NCI-H2227 treated with DMSO at 0.1 percent for 48 hours (cell line): ENCODE measurements at places on chromosomes 2 and 18.
A peak's percentile ranks its signal among the peaks of the same experiment; 100 is the strongest.

DNA sequence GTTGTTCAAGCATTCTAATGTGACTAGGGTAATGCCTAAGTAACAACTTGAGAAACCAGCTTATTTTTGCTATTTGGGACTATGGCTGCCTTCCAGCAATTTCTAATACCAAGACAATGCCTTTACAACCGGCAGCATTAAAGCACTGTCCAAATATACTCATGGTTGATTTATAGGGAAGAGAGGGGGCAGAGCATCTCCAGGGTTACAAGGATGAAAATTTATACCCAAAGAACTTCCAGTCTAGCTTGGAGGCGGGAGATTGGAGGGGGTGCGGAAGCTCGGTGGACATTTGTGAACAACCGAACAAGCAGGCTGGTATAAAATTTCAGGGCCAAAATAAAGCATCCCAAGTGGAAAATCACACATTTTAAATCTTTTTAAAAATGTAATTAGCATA is 294.9 kb upstream of the STON1 start:
- no peak for DNase-seq

GRCh38 chr2:168138901-168139300 is 108.5 kb downstream of the STK39 start:
- no peak for DNase-seq

DNA sequence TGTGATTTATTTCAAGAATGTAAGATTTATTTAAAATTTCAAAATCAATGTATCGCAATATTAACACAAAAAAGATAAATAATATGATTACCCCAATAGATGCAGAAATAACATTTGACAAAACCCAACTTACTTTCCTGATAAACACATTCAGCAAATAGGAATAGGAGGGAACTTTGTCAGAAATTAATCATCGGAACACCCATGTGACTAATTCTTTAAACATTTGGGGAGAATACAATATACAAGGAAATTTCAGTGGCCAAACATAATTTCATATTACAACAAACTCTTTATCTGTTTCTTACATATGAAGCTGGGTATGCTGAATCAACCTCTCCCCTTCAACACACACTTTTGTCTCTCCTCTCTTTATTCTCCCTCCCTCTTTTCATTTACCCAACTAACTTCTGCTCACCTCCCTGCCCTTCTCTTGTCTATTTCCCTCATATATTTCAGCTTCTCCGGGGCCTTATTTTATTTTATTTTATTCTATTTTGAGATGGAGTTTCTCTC is 309.6 kb upstream of the CNTNAP5 start:
- no peak for DNase-seq

- DNase-seq: peak; percentile 58
Measured at GRCh38 chr2:170217778-170218251, 39.9 kb downstream of the MYO3B start.

DNA sequence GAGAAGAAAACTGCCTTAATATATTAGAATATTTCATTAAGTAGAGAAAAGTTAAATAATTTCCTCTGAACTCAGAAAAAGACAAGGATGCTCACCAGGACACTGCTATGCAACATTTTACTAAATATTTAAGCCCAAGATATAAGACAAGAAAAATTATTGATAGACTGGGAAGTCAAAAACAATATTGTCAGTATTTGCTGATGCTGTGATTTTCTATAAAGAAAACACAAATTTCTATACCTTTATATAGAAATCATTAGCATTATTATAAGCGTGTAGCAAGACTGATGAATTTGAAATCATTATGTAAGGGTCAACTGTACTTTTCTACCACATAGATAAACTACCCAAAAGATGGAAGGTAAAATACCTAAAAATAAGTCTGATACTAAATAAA is 451.0 kb downstream of the RNF144A start:
- DNase-seq: no peak

DNA sequence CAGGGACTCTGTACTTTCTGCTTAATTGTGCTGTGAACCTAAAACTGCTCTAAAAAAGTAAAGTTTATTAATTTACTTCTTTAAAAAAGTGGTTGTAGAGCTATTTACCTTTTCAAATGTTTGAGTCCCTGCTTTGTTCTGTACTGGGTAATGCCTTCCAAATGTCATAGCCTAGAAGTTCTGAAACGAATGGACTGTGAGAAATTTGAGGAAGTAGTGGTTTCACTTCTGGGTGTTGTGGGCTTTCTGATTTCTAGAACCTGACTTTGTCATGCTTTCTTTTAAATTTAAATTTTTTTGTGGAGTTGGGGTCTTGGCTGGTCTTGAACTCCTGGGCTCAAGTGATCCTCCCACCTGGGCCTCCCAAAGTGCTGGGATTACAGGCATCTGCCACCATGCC is 44.6 kb downstream of the SMAD4 start:
- DNase-seq: no peak

DNA sequence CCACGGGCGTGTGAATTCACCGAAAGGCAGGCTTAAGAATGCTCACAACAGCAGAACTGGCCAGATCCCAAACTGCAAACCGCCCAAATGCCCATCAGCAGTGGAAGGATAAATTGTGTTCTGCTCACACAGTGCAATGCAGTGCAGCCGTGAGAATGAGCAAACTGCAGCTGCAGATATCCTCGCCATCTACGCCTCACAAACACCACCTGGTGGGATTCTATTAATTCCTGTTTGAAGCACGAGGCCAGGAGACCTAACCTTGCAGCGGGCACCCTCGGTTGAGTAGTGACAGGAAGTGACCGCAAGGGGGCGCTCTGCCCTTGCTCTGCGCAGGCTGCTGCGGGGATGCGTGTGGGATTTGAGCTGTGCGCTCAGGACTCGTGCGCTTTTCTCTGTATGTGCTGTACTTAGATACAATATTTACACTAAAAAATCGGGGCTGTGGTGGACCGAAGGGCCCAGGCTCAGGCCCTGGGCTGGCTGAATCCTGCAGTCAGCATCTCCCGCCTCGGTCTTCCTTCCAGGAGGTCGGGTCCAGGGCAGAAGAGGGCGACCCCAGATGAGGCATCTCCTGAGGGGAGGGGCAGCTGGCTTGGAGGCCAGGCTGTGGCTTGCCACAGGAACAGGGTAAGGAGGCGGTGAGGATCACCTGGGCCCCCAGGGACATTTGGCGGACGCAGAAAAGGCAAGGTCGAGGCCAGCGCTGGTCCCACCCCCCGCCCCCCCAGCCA is 19.8 kb upstream of the PDIA6 start:
- DNase-seq: peak; percentile 84

- DNase-seq: no peak
Measured at GRCh38 chr2:117760916-117761315, 53.6 kb upstream of the DDX18 start.

DNA sequence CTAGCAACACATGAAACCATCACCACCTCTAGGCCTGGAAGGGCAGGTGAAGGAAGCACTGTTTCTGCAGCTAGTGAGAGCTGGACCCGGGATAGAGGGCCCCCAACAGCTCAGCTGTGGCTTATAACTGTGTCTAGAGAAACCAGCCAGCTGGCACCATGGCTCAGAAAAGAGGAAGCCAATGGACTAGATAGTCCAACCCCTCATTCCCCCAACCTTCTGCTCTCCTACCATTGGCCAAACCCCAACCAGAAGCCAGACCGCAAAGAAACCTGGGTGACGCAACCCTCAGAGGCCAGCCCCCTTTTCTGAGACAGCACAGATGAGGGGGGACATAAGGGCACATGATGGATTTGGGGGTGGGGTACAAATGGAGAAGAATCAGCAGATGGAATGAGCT is 24.3 kb downstream of the SMYD1 start:
- no peak for DNase-seq

- no peak for DNase-seq
Measured at GRCh38 chr2:85189606-85190270, 56.5 kb downstream of the TCF7L1 start.

DNA sequence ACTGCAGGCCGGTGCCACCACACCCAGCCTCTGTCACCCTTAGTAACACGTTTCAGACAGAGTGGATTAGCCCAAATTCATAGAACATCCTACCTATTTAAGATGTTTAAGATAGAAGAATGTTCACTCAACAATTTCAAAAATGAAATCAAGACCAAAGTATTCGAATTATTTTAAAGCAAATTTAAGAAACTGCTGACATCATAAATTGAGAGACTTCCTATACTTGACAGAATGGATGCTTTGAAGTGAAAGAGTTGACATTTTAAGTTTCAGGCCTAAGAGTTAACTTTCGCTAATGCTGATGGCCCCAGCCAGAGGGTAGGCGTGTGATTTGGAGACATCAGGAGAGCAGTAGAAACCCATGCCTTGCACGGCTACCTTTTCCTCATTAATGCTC is 271.9 kb downstream of the SS18 start:
- DNase-seq: no peak

DNA sequence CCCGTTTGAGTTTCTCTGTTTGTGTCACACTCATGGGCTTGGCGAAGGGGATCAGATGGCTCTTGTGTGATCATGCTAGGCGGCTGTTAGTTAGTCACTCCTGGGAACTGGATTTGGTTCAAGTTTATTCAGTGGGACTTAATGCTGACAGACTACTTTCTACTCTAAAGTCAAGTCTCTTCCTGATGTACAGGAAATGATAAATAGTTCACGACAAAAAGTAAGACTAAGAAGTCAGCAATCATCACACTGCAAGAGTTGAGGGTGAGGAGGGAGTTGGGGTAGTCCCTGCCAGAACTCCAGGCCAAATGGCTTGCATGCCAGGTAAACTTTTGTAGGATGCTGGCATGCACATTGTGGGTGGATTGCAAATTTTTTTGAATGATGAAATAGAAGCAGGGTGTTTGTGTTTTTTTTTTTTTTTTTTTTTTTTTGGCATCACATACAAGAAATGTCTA is 25.1 kb upstream of the CCL20 start:
- no peak for DNase-seq

GRCh38 chr2:25926984-25927756 is 48.9 kb upstream of the ASXL2 start:
- DNase-seq: no peak

- DNase-seq: no peak
Measured at GRCh38 chr2:214651451-214651850, 158.0 kb downstream of the BARD1 start.

GRCh38 chr2:105249181-105249580 is 7.6 kb downstream of the GPR45 start:
- DNase-seq: no peak

GRCh38 chr18:41751652-41752051 is 203.4 kb upstream of the PIK3C3 start:
- DNase-seq: no peak

DNA sequence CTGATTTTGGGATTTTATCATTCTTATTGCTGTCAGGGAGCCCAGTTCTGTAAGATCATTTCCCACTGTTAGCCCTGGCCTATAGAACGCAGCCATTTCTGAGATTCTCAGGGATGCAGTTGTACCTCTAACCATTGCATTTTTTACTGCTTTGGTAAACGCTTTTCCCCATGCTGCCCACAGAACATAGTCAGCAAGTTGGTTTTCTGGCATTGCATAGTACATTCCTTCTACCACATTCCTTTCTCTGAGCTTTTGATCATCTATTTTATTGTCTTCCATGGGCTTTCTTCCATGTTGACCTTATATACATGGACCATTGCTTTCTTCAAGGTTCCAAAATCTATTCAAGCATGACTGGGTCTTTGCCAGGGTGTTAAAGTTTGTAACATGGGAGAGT is 86.8 kb upstream of the ST6GAL2 start:
- no peak for DNase-seq

- DNase-seq: no peak
Measured at GRCh38 chr2:1489486-1489885, 76.2 kb downstream of the TPO start.

DNA sequence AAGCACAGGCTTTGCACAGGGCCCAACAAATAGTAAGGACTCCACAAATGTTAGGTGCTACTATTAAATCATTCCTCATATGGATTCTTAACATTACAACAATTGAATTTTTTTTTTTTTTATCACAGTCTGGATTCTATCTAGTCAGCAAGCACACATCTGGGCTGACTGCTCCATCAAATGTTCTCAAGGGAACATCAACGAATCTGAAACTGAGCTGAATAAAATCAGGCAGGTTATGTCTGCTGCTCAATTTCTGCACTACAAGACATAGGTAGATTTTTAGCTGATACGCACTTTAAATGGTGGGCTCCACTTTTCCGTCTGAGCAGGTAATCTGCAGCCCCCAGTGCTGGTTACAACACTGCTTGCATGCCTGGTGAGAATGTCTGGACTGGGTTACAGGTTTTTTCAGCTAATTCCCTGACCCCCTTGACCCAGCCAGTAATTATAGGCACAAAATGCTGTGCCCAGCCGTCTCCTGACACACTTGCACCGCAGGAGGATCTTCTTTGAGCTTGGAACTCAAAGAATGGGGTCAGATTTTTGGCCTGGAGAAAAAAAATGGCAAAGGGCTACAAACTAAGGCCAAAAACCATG is 44.6 kb downstream of the ADD2 start:
- no peak for DNase-seq

GRCh38 chr2:176268976-176269318 is 295 bp upstream of the MTX2 start:
- no peak for DNase-seq

GRCh38 chr2:3100386-3100785 is 277.2 kb downstream of the EIPR1 start:
- DNase-seq: no peak

DNA sequence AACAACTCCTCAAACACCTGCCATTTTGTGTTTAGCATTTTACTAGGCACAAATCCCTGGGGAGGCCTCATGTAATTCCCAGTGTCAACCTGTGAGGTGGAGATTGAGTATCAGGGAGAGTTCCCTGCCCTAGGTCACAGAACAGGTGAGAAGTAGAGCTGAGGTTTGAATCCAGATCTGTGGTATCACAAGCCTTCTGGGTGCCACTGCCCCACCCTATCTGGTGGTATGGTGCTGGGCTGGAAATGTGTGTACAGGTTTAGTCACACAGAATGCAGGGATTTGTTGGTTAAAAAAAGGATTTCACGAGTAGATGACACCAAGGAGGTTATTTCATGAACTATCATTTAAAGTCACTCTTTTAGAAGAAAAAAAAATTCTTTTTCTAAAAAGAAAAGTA is 35.7 kb upstream of the PKDCC start:
- DNase-seq: no peak

DNA sequence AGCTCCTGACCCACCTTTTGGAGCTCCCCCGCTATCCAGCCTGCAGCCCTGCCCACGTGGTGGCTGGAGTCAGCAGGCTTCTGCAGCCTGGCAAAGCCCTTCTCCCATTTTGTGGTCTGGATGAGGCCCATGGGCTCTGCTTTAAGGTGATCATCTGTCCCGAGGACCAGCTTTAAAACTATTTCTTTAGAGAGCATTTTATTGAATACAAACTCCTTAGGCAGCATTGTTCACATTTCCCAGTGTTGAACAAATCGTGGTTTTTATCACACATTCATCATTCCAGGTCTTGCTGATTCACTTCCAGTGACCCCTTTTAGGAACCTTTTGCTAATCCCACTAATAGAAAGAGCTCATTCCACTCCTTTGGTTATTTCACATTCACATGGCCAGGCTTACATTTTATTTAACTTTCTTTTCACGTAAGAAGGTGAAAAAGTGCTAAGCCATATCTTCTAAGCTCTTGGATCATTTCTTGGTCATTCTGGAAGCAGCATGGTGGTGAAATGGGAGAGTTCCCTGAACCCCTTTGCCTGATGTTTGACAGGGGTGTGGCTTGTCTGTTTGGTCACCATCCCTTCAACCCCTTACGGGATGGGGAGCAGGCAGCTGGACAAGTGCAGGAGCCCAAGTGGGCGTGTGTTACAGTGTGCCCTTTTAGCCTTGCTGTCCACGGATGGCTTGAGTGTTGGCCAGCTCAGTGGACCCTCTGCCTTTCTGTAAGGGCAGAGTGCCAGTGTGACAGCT is 80.4 kb upstream of the RAPGEF4 start:
- no peak for DNase-seq
